Activated CD8-positive, alpha-beta memory T cell treated with anti-CD3 and anti-CD28 coated beads for 1 hour (primary cell): ENCODE measurements at places on chromosomes 1 and 21.

GRCh38 chr1:226363801-226364513 lies 43.9 kb downstream of the PARP1 start:
- no peak for DNase-seq

GRCh38 chr1:91556556-91556955 lies 55.9 kb downstream of the CDC7 start:
- no peak for DNase-seq

DNA sequence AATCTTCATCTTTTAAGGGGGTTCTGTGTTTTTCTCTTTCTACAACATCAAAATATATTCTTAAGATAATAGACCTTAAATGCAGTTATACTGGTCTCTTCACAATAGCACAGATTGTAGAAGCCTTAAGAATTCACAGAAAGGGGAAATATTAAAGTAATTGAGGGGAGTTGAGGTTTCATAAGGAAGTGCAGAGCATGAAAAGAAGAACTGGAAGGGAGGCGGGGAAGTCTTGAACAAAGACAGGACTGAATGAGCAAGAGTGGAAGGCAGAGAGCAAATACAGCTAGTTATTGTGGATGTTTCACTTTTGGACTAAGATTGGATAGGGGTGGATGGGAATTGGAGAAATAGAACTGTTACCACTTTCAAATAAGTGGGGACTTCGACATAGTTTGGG lies 67.7 kb downstream of the PTGER3 start:
- no peak for DNase-seq

DNA sequence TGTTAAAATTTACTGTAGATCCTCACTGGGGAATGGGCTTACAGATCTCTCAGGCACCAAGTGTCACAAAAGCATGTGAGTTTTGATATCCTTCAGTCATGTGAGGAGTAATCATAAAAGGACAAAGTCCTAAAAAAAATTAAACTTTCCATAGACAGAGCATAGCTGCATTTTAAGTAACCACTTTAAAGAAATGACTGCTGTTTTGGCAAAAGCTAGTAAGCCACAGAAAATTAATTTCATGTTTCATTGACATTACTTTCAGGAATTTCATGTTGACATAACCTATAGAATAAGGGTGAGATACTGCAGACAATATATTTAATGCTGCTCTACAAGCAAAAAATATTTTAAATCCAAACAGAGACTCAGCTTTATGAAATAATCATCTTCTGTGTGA lies 156.3 kb downstream of the LYPLAL1 start:
- DNase-seq = no peak

DNA sequence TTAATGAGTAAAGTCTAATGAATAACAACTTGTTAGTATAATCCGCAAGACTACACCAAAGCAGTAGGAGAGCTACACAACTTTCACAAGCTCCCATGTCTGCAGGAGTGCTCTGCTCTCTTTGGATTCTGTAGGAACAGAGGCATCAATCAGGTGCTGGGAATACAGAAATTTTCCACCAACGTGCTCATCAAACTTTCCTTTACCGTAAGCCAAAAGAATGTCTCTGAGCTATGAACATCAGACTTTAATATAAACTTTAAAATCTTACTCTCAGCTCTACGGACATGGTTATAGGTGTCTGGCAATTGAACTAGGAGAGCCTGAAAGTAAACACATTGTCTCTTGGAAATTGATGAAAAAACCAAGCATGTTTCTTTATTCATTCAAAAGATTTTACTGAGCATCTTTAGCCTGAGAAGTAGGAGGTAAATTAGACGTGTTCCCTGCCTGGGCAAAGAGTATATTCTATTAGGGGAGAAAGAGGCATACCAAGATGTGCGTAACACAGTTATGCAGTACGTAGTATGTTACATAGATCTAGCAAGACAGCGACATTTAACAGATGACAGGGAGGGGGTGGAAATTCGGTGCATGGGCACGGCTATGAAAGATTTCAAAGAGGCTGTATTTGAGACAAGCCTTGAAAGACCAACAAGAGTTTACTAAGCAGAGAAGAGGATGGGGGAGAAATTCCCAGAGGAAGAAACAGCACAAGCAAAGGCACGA lies 85.2 kb downstream of the TM2D1 start:
- no peak for DNase-seq

- DNase-seq = no peak
Measured at GRCh38 chr1:119083980-119084379, 56.5 kb downstream of the WARS2 start.

DNA sequence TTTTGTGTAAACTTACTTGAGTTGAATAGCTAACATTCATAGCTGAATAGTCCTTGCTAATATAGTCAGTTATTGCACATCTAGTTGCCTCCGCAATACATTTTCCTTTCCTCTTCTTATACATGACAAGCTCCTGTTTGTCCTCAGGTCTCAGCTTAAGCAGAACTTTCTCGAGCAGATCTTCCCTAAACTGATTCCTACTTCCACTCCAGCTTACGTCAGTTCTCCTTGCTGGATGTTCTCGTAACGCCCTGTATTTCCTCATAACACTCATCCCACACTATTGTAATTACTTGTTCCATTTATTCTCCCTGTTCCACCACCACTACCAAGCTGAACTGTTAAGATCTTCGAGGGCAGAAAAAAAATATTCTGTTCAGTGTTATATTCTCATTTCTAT lies 15.1 kb upstream of the OMA1 start:
- DNase-seq = no peak

- no peak for DNase-seq
Measured at GRCh38 chr1:224223819-224224714, 41.0 kb downstream of the DEGS1 start.

DNA sequence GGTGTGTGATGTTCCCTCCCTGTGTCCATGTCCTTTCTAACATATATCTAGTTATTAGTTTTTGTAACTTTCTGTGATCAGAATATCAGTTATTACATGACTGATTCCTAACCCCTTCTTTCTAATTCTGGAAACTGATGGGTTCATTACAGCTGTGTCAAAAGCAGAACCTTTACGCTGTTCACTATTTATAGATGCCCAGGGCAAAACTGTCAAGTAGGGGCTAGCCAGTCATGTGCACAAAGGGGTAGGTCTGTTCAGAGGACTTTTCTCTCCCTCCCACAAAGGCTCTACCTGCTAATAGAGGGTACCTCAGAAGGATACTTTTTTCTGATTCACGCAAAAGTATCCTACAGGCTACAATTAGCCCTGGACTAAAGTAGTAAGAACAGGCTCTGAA lies 79.2 kb downstream of the NRDC start:
- no peak for DNase-seq

GRCh38 chr1:30743584-30744059 lies 14.0 kb downstream of the LAPTM5 start:
- DNase-seq = peak; percentile 39

- no peak for DNase-seq
Measured at GRCh38 chr1:42322577-42322976, 12.5 kb downstream of the FOXJ3 start.

GRCh38 chr1:151574575-151575529 lies 34.7 kb downstream of the TUFT1 start:
- DNase-seq = no peak

DNA sequence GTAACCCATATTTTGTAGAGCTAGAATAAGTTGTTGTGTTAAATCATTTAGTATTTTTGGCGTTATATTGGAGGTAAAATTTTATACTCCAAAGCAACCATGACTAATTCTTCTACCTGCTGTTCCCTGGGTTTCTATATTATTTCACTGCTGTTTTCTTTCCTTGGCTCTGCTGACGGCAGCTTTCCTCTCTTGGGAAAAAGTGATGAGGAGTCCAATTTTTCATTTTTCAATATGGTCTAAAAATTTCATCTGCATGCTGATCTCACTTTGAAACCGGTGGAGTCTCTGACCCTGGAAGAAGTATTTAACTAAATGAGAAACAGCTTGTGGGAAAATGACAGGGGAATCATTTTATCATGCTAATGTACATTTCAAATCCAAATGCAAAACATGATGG lies 110.2 kb downstream of the IFI44 start:
- no peak for DNase-seq

GRCh38 chr1:242128951-242129502 lies 130.1 kb upstream of the MAP1LC3C start:
- no peak for DNase-seq

DNA sequence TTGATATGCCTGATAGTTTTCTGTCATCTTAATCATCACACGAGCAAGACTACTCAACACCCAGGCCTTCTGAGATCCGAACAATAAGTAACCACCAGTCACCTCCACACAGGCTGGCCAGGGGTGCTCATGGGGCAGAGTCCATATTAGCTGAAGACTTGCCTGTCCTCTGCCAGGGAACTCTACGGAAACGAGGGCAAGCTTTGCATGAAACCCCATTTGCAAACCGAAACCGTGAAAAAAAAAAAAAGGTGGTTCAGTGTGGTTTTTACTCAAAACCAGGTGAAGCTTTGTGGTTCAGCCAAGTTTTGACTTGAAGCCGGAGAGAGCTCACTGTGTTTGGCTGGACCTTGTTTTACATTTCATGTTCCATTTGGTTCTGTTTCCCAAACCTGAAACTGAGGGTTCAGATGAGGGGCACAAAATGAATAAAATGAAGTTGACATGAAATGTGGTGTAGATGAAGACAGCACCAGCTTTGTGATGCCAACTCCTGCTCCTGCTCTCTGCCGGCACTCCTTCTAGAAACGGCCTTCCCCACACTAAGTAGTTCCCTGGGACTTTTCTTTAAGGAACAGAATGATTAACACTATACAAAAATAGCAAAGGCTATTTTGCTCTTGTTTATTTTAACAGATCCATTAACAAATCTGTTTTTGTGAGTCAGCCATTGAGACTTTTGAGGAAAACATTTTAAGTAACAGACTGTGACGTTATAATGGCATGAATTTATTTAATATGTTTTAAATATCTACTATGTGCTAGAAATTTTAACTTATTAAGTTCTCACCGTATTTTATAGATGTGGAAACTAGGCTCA lies 74.7 kb downstream of the RUNX1 start:
- DNase-seq = no peak

DNA sequence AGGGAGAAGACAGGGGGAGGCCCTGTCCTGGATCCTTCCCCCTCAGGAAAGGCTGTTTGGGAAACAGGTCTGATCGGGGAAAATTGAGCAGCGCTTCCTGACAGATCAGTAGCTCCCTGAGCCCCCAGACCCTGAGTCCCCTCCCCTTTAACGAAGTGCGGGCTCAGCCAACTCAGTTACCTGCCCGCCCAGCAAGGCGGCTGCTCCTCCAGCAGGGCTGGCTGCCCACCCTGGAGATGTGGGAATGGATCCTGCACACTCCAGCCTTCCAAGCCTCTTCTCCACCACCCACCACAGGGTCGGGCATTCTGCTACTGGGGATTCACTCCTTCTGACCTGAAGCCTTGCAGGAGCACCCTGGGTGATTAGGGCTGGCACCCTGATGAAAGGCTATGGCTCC lies 27.6 kb upstream of the LAPTM5 start:
- no peak for DNase-seq

GRCh38 chr21:20259031-20259867 lies 739.0 kb upstream of the NCAM2 start:
- DNase-seq = no peak
